ENCODE measurements at places on chromosomes 13 and 19.

DNA sequence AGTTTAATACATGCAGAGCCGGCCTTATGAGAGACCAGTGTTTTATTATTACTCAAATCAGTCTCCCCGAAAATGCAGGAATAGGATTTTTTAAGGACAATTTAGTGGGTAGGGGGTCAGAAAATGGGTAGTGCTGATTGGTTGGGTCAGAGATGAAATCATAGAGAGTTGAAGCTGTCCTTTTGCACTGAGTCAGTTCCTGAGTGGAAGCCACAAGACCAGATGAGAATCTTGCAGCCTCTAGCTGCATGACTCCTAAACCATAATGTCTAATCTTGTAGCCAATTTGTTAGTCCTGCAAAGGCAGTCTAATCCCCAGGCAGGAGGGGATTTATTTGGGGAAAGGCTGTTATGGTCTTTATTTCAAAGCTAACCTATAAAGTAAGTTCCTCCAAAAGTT, 1163.9 kb downstream of the DIAPH3 start:
- DNase-seq = no peak

DNA sequence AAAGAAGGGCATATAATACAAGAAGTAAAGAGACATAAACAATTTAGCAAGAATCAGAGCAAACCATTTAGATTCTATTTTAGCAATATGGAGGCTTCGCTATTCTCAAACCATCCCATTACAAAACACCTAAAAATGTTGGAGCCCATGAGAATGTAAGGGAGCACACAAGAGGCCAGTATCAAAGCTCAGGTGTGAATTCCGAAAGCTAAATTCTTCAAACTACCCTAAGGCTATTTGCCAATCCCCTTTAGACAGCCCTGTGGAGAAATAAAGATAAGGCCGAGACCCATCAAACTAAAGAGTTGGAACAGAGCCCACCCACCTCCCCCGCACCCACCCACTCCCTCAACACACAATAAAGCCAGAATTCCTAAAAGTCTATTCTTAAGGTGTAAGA, 210.8 kb upstream of the MAB21L1 start:
- no peak for DNase-seq

GRCh38 chr13:48708764-48709163, 55.0 kb downstream of the CYSLTR2 start:
- no peak for DNase-seq

- DNase-seq = no peak
Observed at GRCh38 chr13:27039171-27039701, 132.4 kb downstream of the USP12 start.

DNA sequence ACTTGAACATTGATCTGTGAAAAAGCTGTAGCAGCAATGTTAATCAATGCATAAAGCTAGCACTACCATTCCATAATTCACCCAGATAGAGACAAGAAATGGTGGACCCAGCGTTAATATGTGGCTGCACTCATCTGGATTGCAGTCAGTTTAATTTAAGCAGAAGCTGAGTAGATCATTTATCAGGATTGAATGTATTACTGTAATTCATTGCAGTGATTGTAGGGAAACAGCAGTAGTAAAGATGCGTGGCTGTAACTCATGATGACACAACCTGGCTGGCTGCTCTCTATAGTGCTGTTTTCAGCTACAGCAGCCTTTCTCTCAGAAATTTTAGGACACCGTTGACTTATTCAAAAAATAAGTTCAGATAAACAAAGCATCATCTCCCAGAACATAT, 499.5 kb upstream of the SLITRK6 start:
- DNase-seq = no peak

DNA sequence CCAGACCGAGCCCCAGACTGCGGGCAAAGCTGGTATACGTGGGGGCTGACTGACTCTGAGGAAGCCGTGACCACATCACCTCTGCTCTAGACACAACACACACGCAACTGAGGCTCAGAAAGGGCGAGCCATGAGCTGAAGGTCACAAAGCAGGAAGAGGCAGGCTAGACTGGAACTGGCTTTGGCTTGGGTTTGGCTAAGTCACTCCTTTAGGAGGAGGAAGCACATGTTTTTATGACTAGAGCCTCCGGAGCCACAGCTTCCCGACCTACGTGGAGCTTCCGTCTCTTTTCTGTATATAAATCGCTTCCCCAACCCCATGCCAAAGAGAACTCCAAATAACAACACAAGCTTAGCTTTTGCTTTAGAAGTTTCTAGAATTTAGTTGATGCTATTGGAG, 48.0 kb downstream of the RFX2 start:
- DNase-seq = peak; percentile 89

GRCh38 chr19:50332244-50333038, 3.3 kb upstream of the KCNC3 start:
- no peak for DNase-seq

DNA sequence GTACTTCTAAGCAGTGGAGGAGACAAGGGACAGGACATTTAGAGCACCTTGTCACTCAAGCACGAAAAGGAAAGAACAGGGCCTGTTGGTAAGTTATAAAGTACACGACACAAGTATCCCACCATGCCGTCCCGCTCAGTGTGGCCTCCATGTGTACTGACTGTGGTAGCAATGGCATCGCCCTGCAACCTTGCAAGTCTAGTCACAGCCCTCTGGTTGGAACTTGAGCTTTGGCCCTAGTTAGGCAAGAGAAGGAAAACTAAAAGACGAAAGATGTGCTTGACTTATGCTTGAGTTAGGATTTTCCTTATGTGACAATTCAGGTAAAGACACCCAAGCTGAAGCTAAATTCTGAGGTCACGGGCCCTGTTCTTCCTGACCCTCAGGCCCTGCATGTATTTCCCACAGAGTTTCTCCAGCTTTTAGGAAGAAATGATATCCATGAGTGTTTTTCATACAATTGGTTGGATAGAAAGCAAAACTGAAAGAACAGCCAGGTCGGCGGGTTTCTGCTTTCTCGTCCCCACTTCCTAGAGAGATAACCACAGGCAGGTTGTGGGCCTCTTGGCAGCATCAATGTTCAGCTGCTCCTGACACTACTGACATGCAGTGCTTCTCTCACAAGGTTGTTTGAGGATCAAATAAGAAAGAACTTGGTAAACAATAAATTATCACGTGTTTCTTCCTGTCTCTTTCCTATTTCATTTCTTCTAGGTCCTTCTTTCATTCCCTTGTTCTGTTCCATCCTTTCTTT, 216.2 kb downstream of the IRS2 start:
- no peak for DNase-seq

- no peak for DNase-seq
Observed at GRCh38 chr19:54662730-54663129, at the start of gene LILRB4. Gene LILRB4, plus strand, starts transcription at chr19:54662985. Its CDS starts 49 bp downstream, at chr19:54663034.

DNA sequence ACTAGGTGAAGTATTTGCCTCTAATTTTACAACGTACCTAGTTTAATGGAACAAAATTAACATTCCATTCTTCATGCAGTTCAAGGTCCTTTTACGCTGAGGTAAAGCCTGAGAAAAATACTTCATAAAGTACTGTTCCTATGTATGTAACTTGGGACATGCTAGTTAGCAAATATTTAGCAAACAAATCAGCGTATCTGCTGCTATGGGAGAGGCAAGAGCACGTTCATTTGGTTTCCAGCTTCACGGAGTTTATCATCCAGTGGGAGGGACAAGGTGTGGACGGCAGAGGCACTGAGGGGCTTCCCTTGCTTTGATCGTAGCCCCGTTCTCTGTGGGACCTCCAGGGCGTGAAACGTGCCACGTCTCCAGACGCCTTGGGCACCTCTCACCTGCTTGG, 248.8 kb downstream of the IRS2 start:
- DNase-seq = no peak

Measured in HL-60 (cell line).